ENCODE measurements at places on chromosomes 2 and 18.

GRCh38 chr18:9782073-9782857, 74.2 kb downstream of the RAB31 start:
- DNase-seq: no peak

DNA sequence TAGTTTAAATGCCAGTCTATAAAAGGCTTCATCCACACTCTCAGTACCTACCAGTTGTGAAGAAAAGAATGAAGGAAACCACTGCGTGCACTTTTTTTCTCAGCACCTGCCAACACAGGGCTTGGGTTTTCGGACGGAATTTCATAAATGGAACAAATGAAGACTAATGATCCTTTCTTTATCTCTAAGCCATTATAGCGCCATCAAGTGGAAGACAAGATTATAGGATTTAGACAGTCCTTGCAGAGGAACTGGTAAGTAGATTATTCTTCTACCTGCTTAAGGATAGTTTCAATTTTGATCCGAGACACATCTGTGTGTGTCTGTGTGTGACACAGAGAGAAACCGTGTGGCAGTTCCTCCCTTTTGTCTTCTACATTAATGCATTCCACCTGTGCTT, 245.6 kb downstream of the NRXN1 start:
- DNase-seq: no peak

GRCh38 chr18:47932603-47933002, 2.1 kb upstream of the SMAD2 start:
- DNase-seq: no peak

DNA sequence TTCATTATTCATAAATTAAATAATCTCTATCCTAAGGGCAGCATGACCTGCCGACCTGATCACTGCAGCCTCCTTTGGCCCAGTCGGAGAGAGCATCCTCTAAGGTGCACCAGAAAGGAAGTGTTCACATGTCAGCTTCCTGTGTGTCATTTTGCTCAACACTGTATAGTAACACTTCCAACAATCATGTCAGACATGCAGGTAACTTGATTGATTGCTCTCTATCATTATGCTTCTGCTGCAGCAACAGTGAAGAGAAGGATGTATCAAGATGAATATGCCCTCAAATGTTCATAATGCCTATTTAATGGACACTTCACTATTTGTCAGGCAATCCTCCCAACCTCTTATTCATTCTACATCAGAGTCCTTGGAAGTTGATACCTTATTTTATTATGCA, 332.3 kb downstream of the CDH7 start:
- DNase-seq: no peak

GRCh38 chr2:88159955-88160415, 10.2 kb upstream of the THNSL2 start:
- DNase-seq: peak; percentile 53
